ENCODE measurements at places on chromosomes 1 and 21.

DNA sequence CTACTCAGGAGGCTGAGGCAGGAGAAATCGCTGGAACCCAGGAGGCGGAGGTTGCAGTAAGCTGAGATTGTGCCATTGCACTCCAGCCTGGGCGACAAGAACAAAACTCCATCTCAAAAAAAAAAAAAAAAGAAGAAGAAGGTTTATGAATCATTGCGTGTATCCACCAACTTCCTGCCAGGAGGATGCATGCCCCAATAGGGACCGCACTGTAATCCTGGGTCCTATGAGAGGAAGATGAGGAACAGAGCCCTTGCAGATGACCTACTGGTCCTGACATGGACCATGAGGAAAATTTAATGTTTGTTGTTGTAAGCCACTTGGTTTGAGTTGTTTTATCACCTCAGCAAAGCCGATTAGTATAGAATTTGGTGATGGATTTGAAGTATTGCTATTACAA is 56.7 kb downstream of the PTGS2 start:
- DNase-seq, result no peak

- no peak for DNase-seq
Measured at GRCh38 chr21:30408782-30409494, 13.1 kb downstream of the KRTAP13-1 start.

- no peak for DNase-seq
Measured at GRCh38 chr1:222697826-222698225, 14.5 kb downstream of the AIDA start.

- DNase-seq, result no peak
Measured at GRCh38 chr1:230342019-230342418, 84.1 kb downstream of the PGBD5 start.

- peak; percentile 96 for DNase-seq
Measured at GRCh38 chr1:113875714-113876113, 4.2 kb upstream of the PTPN22 start.

- no peak for DNase-seq
Measured at GRCh38 chr1:101253976-101254674, 17.3 kb downstream of the S1PR1 start.

- DNase-seq, result no peak
Measured at GRCh38 chr1:196774175-196774574, 465 bp upstream of the CFHR3 start.

GRCh38 chr1:235617808-235618207 is 31.8 kb downstream of the GNG4 start:
- DNase-seq, result no peak

GRCh38 chr1:10906866-10907519 is 105.5 kb upstream of the TARDBP start:
- no peak for DNase-seq

GRCh38 chr1:155064111-155064831 is 731 bp downstream of the EFNA4 start:
- no peak for DNase-seq

GRCh38 chr21:16194095-16194787 is 464.5 kb downstream of the USP25 start:
- DNase-seq, result peak; percentile 73

DNA sequence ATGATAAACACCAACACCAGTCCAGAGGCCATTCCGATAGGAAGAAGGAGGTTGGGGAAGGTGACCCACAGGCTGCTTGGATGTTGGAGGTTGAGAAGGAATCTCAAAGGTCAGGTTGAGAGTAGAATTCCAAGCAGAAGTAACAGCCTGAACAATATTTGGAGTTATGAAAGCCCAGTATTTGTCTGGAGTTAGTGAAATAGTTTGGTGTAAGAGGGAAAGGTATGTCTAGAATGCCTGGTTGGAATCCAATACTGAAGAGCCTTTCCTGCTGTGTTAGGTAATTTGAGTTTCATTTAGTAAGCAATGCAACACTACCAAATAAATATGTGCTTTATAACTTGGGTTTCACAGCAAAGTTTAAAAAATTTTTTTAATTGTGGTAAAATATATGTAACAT is 70.5 kb upstream of the MCOLN3 start:
- DNase-seq, result no peak

DNA sequence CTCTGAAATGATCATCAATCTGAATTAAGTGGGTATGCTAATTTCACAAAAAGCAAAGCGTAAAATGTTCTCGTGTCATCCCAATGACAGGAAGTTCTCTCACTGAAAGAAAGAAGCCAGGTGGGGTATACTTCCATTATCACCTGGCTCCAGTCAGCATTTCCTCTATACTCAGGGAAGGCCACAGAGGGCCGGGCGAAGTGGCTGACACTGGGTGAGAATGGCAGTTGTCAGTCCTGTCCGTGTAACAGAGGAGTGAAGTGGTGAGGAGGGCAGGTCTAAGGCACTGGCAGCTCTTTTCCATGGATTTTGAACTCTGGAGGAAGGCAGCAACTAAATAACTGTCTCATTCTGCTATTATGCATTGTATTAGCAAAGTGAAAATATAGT is 60.4 kb downstream of the CAPN2 start:
- no peak for DNase-seq

DNA sequence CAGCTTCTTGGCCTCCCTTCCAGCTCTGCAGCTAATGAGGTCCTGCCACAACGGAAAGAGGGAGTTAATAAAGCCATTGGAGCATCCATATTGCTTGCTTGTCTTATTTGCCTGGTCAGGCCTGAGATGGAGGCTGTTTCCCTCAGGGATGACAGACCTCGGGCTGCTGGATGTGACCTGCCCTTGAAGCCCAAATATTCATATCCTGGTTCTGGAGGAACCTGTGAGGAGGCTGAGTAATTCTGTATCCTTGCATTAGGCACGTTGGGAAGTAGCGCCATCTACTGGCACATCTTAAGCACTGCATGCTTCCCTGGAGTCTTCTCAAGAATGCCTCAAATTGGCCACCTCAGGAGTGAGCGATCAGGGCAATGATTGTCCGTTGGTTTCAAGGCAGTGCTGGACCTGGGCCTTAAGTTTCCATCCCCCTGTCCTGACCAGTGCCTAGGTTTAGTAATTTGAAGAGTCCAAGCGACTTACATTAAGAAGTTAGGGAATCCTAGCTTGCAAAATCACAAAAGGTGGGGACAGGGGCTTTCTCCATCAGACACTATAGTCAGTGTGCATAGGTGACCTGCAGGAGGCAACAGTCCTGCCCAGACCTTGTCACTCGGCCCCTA is 13.8 kb upstream of the NASP start:
- DNase-seq, result peak; percentile 90

Measured in cerebellar cortex (tissue), 1 donor.